Hepatic stellate cell (primary cell): ENCODE measurements at places on chromosomes 7 and 10.

GRCh38 chr10:56095506-56096225 is 265.4 kb downstream of the ZWINT start:
- DNase-seq = no peak

DNA sequence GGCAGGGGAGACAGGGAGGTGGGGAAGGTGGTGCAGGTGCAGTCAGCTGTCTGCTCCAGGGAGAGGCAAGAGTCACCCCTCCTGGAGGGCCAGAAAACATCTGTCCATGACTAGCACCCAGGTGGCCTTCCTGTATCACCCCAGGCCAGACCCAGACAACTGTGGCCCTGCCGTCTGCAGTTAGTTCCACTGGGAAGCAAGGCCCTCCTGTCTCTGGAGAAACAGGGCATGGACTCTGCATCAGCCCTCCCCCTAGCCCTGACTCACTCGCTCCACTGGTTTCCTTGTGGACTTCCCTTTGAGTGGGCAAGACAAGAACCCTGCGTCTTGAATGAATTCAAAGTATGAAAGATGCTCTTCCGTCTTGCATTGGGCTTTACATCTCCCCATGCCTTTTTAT is 12.6 kb downstream of the TBATA start:
- no peak for DNase-seq

- no peak for DNase-seq
Observed at GRCh38 chr7:3028071-3028757, 15.5 kb downstream of the CARD11 start.

DNA sequence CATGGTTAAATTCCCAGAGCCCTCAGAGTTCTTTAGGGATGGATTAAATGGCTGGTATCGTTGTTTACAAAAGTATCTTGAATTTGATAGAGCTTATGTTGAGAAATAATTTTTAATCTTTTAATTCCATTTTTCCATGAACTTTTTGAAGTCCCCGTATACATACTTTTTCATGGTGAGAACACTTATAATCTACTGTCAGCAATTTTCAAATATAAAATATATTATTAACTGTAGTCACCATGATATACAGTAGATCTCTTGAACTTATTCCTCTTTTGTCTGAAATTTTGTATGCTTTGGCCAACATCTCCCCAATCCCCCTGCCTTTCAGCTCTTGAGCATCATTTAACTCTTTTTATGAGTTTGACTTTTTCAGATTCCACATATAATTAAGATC is 9.4 kb downstream of the EFCAB10 start:
- DNase-seq = no peak

GRCh38 chr7:37007691-37008090 is 283.4 kb upstream of the AOAH start:
- DNase-seq = no peak

DNA sequence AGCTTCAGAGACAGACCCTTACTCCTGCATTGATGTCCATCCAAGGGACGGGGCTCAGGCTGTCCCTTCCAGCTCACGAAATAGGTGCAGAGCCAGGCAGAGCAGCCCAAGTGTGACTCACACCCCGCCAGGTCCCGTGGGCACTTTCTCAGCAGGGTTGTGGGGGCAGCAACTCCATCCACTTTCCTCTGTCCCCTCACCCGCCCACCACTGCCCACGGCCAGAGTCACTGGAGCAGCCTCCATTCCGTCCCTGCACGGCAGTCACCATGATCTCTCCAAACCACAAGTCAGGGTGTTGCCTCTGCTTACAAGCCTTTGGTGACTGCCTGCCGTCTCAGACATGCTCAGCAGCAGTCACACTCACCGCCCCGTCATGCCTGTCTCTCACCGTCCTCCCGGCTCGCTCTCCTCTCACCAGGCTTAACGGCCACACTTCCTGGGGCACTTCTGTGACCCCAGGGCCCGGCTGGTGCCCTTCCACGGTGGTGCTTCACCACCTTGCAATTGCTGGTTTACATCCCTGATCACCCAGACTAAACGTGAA is 39.3 kb downstream of the CALML3 start:
- peak; percentile 81 for DNase-seq

DNA sequence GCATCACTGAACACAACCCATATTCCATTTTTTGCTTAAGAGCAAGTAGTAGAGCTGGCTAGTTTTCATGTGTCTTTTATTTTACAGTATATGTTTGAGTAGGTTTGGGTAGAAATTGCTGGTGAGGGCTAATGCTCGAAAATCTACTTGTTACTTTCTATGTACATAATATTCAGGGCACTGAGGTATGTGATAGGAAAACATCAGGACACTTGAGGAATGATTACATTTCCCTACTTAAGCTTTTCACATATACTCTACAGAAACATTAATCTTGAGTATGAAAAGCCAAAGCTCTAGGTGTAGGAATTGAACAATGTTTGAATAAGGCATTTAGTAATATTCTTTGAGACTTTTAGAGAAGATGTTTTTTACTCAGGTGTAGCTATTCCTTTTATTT is 73.6 kb downstream of the POU6F2 start:
- DNase-seq = no peak

- DNase-seq = peak; percentile 96
Observed at GRCh38 chr7:1460821-1461645, 1.8 kb upstream of the MICALL2 start.
